ENCODE measurements at places on chromosomes 4 and X.
A peak's percentile ranks its signal among the peaks of the same experiment; 100 is the strongest.

DNA sequence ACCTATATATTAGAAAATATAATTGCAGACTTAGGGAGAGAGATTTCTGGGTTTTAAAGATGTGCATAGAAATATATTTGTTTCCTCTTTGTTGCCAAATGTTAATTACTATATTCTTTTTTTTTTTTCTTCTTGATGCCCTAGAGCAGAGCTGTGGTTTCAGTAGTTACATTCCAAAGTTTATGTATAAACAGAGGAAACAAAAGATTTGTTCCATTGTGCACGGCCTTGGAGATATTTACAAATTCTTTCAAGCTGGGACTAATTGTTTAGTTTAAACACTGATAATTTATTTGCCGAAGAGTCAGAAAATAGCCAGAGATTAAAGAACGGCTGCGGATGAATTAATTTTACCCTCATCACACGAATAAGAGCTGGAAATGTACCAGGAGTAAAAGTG, 85.1 kb downstream of the USP46 start:
- DNase-seq, result no peak

DNA sequence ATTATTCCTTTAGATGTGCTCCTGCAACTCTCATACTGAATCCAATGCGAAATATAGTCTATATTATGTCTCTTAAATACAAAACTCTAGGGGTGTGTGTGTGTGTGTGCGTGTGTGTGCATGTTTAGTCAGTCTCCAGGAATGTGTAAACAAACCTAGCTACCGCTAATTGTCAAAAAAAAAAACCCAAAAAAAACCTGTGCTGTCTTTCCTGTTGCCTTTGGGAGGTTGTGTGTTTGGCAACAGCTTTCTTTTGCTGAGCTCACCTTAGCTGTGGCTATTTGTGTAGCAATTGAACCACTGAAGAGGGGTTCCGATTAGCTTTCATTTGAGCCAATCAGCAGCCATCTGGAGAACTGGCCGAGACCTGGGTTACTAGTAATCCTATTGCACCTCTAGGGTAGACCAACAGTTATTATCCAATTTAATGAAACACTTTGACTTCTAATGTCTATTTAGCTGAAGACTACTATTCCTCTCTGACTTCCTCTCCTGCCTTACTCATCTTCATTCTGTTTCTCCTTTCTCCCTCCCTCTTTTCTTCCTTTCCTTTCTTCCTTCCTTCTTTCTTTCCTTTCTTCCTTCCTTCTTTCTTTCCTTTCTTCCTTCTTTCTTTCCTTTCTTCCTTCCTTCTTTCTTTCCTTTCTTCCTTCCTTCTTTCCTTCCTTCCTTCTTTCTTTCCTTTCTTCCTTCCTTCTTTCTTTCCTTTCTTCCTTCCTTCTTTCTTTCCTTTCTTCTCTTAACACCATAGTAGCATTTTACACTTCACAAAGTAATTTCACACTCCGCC, 471.1 kb downstream of the GBA3 start:
- no peak for DNase-seq

DNA sequence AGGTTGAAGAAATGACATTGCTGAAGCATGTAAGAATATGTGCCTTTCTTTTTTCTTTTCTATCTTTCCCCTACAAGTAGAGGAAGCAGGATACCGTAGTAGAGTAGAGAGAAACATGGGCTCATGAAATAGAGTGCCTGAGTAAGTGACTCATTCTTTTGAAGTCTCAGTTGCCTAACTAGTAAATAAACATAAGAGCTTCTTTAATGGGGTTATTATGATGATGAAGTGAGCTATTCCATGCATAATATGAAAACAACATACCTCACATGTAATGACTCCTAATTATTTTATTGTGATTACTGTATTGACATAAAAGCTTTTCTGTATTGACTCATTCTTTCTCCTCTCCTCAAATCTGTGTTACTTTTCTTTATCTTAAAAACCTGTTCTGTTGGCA, 1538.2 kb downstream of the TECRL start:
- no peak for DNase-seq

DNA sequence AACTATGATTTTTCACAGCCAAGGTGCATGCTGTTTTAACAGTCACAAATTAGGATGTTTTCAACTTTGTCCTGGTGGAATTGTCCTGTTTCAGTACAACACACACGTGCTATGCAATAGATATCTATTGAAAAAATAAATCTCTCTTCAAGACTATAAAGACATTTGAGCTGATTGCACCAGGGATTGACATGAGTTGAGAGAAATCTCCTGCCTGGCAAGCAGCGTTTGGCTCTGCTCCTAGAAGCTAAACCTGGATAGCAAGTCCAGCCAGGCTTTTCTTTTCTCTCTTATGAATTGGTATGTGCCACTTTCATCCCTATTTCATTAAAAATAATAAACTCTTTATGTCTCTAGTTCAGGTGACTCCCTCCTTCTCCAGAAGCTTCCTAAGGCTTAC, 16.6 kb upstream of the NPNT start:
- no peak for DNase-seq

GRCh38 chr4:89797117-89797516, 39.8 kb downstream of the SNCA start:
- DNase-seq, result no peak

DNA sequence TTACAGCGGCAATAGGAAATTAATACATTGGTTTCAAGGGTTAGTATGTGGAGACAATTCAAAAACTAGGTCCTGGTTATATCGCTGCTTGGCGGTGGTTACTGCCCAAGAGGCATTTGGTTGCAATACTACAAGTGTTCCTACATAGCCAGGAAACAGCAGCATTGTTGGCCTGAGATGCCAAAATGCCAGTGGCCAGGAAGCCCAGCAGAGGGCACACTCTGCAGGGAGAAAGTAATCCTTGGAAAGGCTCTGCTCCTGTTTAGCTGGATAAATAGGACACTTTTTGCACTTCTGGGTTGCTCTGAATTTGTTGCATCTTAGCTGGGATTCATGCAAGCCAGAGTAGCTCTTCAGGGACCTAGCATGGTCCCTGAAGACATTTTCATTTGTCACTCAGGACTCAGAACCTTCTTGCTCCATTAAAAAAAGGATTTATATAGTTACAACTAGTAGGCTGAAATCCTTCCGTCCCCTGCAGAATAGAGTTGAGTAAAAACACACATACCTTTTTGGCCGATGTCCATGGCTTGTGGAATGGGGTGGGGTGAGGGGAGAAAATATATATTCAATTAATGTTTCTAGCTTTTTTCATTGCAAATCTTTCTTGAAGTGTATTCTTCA, 8.1 kb upstream of the GPR119 start:
- no peak for DNase-seq

DNA sequence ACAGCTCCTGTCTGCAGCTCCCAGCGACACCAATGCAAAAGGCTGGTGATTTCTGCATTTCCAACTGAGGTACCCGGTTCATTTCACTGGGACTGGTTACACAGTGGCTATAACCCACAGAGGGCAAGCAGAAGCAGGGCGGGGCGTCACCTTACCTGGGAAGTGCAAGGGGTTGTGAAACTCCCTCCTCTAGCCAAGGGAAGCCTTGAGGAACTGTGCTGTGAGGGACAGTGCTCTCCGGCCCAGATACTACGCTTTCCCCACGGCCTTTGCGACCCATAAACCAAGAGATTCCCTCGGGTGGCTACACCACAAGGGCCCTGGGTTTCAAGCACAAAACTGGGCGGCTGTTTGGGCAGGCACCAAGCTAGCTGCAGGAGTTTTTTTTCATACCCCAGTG, 218.9 kb downstream of the PPP3CA start:
- no peak for DNase-seq

- no peak for DNase-seq
These were observed 176.7 kb downstream of the NPFFR2 start for GRCh38 chr4:72208421-72209075.

DNA sequence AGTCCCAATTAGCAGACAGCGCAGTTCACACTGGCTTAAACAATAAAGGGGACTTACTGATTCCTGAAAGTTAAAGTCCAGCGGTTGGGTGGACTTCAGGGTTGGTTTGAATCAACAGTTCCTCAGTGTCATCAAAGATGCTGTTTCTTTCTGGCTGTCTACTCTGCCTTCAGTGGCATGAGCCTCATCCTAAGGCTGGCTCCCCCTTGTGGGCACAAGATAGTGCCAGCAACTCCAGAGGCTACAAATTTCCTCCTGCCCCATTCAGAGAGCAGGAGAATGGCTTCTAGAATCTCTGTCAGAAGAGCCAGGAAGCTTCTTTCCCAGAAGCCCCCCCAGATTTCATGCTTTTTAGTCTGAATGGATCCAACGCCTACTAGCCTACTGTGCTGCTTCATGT, 82.4 kb upstream of the MTM1 start:
- peak; percentile 46 for DNase-seq

DNA sequence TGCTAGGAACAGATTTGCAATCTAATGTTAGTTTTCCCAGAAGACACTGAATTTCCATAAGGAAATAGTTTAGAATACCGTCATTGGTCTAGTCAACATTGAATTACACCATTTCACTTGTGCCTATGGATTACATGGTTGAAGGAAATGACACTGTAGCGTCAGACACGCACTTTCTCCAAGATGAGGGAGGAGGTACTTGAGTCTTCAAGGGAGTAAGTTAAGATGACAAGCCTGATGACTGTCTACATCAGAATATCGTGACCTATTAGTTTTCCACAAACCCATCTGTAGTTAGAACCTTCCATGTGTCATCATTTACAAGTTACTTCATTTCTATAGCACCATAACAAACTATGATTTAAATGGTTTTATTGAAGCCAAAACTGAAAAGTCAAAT, 153.7 kb downstream of the AMELX start:
- no peak for DNase-seq

DNA sequence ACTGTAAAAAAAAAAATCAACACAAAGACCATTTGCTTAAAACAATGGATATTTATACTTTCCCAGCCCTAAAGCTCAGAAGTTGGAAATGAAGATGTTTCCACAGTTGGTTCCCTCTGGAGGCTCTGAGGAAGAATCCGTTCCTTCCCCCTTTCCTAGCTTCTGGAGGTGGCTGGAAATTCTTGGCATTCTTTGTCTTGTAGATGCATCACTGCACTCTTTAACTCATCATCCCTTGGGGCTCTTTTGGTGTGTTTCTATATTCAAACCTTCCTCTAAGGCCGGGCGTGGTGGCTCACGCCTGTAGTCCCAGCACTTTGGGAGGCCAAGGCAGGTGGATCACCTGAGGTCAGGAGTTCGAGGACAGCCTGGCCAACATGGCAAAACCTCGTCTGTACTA, 78.7 kb downstream of the VCX3A start:
- no peak for DNase-seq

DNA sequence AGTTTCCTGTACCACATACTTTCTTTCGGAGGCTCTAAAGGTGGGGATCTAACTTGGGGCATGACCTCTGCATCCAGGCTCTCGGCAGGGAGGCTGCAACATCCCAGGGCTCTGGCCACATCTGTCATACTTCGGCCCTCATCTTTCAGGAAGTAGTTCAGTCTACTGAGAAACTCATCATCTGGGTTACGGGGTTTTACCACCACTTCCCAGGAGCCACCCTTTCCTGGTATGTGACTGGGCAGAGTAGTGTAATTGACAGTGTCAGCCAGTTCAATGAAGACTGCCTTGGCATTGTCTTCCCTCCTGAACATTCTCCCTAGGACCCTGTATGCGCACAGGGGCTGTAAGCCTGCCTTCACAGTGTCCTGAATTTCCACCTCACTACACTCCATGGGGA, 2.8 kb downstream of the PNMA5 start:
- DNase-seq, result no peak

DNA sequence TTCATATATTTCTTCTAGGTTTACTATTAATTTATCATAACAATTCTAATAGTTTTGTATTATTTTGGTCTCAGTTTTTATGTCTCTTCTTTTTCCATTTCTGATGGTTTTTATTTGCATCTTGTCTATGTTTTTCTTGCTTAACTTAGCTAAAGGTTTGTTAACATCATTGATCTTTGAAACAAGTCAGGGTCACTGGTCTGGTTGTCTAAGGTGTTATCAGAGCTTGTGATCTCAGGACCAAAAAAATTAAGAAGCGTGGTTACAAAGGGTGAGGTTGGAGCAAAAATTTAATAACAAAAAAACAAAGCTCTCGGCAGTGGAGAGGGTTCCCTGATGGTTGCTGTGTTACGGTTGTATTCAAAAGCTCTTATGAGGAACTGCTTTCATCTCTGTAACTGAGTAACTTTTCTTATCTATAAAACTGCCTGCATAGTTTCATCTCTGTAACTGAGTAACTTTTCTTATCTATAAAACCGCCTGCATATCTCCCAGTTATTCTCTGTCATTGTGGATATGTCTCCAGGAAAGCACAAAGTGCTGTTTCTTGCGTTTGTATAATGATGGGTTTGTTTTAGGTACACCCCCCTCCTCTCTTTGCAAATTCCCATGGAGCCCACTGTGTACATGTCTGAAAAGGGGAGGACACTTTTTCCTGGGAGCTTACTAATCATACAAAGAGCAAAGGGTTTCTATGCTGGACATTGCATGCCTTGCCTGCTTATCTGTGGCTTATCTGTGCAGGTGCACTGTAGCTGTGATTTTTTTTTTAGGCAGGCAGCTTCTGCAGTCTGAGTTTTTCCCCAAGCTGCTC, 62.4 kb upstream of the UGT2B15 start:
- DNase-seq, result no peak

GRCh38 chr4:108292229-108292628, 123.5 kb upstream of the LEF1 start:
- no peak for DNase-seq

- no peak for DNase-seq
These were observed 140.4 kb downstream of the SLC10A7 start for GRCh38 chr4:146381263-146381872.
